ENCODE measurements at places on chromosomes 5 and 9.
A peak's percentile ranks its signal among the peaks of the same experiment; 100 is the strongest.

- no peak for DNase-seq
Observed at GRCh38 chr9:130663258-130663976, 977 bp upstream of the PRDM12 start.

DNA sequence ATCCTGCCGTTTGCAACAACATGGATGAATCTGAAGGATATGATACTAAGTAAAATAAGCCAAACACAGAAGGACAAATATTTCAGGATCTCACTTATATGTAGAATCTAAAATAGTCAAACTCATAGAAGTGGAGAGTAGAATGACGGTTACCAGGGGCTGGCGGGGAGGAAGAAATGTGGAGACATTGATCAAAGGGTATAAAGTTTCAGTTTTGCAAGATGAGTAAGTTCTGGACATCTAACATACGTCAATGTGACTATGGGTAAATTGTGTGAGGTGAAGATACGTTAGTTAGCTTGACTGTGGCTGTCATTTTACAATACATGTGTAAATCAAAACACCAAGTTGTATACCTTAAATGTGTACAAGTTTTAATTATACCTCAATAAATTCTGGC lies 200.3 kb downstream of the SNX18 start:
- DNase-seq = peak; percentile 7

GRCh38 chr5:169201597-169201996 lies 99.3 kb downstream of the SLIT3 start:
- no peak for DNase-seq

DNA sequence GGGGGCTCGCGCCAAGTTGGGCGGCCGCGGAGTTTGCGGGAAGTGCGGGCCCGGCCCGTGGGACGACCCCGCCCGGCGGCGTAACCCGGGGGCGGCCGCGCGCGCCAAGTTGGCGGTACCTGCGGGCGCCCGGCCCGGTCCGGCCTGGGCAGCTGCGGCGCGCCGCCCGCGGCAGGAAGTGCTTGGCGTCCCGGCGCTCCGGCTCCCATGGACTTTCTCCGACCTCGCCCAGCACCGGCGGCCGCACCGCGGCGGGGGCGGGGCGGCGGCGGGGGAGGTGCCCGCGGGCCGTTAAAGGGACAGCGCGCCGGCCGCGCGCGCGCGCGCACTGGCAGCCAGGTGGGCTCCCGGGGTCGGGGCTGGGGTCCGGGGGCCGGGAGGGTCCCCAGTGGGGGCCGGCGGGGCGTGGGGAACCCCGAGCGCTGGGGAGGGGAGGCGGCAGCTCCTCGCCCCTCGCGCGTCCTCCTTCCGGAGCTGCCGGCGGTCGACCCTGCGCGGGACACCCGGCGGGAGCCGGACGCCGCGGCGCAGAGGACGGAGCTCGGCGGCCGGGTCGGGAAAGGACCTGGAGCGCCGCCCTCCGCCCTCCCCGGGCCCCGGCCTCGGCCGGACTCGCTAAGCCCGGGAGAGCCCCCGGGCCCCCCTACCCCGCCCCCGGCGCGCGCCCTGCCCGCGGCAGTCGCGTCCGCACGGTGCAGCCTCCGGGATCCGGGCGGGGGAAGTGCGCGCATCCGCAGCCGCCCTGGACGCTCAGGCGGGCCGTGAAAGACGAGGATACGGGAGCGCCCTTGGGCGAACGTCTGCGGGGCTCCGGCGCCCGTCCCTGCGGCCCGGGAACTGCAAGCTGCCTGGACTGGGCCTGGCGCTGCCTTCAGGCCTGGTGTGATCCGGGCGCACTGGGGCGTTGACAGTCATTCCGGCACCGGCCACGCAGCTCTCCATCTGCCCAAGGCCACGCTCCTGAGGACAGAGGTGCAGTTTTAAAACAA lies at the start of gene NACC2:
NACC2 (minus strand) TSS at position 220 of the 989 bp plus-strand sequence. CDS start 44,768 bp downstream, outside the sequence.
- DNase-seq = no peak

- no peak for DNase-seq
Observed at GRCh38 chr5:93573354-93574351, 7.4 kb downstream of the NR2F1-AS1 start.

GRCh38 chr5:142900927-142901326 lies 130.8 kb downstream of the ARHGAP26 start:
- no peak for DNase-seq

GRCh38 chr5:144210655-144211054 lies 40.0 kb downstream of the KCTD16 start:
- no peak for DNase-seq

GRCh38 chr5:52743970-52744369 lies 43.7 kb upstream of the ITGA1 start:
- peak; percentile 59 for DNase-seq

- DNase-seq = no peak
Observed at GRCh38 chr5:38008198-38008597, 168.4 kb upstream of the GDNF start.

GRCh38 chr5:25027061-25027460 lies 382.3 kb upstream of the CDH10 start:
- no peak for DNase-seq

DNA sequence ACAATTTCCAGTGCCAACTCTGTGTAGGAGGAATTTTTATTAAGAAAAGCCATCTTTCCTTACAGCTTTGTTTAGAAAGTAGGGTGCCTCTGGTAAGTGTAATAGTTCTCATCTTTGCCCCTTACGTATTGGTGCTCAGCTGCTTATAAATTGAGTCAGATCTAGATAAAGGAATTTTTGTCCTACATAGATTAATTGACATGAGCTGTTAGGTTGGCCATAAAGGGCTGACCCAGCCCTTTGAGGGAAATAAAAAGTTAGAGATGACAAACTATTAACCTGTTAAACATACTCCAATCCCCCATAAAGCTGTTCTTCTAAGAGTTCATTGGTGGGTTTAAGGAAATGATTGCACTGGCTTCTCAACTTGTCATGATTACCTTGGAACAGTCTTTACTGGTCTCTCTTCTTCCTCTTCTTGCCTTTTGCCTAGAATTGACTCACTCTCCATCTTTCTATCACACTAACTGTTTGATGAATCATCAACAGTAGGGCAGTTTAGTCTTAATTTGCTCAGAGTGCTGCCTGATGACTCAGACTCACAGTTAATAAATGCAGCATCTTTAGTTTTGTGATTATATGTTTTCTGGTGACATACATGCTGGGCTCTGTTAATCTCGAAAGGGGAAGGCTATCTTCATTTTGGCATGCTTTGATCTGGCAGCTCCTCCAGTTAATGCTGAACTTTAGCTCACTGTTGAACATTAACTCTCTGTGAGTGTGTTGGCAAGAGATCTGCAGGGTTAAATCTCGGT lies 51.7 kb downstream of the ARHGAP26 start:
- no peak for DNase-seq

GRCh38 chr5:172533058-172533398 lies 78.7 kb upstream of the SH3PXD2B start:
- no peak for DNase-seq

DNA sequence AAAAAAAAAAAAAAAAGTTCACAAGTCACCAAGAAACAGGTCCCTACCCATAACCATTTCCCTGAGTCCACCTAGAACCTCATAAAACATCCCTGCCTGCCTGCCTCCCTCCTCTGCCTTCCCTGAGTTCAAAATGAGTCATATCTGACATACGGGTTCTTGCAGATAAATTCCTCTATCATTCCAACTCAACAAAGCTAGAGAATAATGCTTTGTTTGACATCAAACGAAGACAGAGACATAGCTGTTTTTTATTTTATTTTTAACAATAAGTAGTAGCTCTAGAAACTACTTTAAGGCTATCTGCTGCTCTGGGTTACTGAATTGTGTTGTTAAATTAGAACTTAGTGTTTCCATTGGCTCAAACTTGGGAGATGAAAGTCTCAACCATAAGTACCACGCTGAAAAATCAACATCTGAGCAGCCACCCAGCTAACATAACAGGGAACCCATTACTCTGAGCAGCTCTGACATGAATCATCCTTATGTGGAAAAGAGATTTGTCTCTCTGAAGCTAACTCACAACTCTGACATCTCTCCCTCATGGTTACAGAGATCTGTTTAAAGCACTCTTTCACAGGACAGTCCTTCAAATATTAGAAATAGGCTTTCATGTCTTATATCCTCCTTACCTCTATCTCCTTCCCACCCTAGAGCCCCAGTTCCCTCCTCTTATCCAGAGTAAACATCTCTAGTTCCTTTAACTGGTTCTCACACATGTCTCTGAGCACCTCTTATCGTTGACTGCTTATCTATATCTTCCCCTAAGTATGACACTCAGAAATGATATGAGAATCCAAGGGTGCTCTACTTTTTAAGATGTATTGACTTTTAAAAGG lies 12.1 kb downstream of the TMEM245 start:
- peak; percentile 19 for DNase-seq

GRCh38 chr9:81530310-81530810 lies 159.0 kb downstream of the TLE1 start:
- no peak for DNase-seq

DNA sequence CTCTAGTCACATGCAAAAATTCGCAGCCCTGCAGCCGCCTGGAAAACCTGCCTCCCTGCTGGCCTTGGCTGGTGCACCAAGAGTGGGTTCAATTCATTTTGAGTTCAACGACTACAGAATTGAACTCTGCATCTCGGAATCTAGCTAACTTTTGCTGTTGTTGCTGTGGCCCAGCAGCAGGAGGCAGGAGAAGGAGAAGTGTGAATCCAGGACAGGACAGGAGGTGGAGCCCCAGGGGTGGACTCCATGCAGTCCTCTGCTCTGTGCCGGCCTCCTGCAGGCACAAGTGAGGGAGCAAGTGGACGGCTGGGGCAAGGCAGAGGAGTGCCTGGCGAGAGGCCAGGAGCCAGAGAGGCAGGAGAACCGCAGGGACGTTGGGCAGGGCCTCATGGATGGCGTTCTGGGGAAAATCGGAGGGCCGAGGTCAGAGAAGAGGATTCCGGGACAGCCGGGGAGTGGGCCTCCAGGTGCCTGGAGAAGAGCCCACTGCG lies 214.2 kb downstream of the FANCC start:
- no peak for DNase-seq

- DNase-seq = no peak
Observed at GRCh38 chr9:116264361-116264760, 110.8 kb downstream of the PAPPA start.

DNA sequence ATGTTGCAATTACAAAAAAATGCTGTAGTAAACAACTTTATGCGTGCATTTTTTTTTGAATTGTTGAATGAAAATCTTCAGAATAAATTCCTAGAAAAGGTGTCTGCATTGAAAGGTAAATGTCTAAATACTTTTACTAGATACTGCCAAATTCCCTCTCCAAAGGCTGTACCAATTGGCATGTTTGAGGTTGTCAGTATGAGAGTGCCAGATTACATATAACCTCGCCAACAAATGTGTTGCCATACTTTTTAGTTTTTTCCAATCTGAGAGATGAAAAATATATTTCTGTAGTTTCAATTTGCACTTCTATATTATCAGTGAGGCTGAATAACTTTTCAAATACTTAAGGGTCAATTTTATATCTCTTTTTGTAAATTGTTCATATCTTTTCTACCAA lies 261.5 kb upstream of the TARS1 start:
- no peak for DNase-seq

- DNase-seq = no peak
Observed at GRCh38 chr9:130424595-130425454, 19.9 kb upstream of the ASS1 start.

GRCh38 chr5:33468775-33469435 lies 28.1 kb downstream of the TARS1 start:
- no peak for DNase-seq

DNA sequence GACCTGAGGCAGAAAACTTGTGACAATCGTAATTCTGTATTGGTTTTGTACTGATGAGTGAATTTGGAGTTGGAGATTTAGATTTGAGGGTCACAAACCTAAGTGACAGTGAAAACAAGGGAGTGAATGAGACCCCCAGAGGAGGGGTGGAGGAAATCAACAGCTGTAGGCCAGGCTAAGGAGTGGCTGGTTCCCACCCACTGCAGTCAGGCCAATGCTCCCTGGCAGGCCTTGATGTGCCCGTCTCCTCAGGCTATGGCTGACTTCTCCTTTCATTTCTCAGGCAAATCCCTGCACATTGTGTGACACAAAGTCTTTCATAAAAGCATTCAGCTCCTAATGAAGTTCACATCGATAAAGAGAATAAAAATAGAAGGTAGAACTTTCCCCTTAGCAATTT lies 557.6 kb downstream of the CETN3 start:
- no peak for DNase-seq

- DNase-seq = no peak
Observed at GRCh38 chr9:12784461-12785259, 9.8 kb downstream of the LURAP1L start.

DNA sequence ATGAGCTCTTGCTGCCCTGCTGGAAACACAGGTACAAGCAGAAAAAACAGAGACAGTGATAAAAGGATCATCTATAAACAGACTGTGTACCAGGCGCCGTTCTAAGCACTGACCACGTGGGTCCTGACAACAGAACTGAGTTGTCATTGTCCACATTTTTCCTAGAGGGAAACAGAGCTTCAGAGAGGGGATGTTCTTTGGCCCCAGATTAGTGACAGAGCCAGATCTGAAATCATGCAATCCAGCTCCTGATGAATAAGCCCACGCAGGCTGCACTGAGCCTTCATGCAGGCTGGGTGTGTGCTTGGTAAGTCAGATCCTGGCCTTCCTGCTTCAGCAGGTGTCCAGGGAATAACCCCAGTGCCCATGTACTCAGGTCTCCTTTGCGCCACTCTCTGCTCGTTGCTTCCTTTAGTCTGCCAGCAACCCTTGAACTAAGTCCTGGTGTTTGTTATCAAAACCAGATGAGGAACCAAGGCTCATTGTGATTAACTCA lies 22.8 kb upstream of the TCF7 start:
- no peak for DNase-seq

- DNase-seq = no peak
Observed at GRCh38 chr5:128357226-128357625, 180.8 kb downstream of the FBN2 start.

- no peak for DNase-seq
Observed at GRCh38 chr9:20358207-20358606, 264.1 kb downstream of the MLLT3 start.

DNA sequence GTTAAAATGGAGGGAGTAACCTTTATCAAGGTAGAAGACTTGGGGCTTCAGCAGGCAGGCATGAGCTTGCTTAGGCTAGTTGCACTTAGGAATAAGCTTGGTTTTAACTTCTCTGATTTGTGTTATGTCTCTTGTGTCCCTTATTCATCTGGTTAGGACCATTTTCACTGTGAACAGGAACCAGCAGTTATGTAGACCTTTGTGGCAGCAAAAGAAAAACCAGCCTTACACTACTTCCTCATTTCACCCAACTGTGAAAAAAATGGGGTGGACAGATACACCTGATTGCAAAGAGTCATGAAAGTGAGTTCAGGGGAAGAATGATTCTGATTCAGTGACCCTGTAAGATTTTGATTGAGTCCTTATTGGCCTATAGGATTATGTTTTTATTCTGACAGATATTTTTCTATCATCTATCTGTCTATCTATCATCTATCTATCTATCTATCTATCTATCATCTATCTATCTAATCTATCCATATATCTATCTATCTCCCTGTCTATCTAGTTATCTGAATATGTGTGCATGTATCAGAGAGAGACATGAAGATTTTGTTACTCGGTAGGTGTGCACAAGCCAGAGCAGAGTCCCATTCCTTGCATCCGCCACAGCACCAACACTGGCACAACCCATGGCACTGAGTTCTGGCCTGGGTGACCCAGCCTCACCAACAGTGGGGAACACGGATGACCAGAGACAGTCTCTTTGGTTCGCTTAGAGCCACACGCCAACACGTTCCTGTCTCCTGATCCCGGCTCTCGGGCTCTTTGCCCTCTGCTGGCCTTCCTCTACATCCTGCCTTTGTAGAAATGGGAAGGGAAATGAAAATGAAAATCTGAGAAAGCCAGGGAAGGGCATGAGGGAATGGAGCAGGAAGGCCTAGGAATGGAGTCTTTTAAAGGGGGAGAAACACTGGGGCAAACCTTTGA lies 1.3 kb upstream of the ZNF366 start:
- DNase-seq = no peak

- no peak for DNase-seq
Observed at GRCh38 chr5:68268101-68268851, 52.7 kb downstream of the PIK3R1 start.
